Stimulated activated CD4-positive, alpha-beta T cell treated with anti-CD3 and anti-CD28 coated beads, Interleukin-2, amount 100 ng/mL, for 24 hours (primary cell): ENCODE measurements at places on chromosomes 2 and 18.

DNA sequence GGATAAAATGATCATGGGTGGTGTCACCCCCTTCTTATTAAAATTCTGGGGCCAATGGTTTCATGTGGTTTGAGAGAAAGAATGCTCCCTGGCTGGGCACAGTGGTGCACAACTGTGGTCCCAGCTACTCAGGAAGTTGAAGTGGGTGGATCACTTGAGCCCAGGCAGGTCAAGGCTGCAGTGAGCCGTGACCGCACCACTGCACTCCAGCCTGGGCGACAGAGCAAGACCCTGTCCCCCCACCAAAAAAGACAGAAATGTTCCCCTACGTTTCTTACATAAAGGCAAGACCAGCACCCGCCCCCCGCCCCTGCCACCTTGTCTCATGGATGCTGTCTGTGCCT is 53.0 kb upstream of the ID2 start:
- no peak for DNase-seq

- DNase-seq, result no peak
Measured at GRCh38 chr2:71710367-71711132, 257.2 kb downstream of the DYSF start.

DNA sequence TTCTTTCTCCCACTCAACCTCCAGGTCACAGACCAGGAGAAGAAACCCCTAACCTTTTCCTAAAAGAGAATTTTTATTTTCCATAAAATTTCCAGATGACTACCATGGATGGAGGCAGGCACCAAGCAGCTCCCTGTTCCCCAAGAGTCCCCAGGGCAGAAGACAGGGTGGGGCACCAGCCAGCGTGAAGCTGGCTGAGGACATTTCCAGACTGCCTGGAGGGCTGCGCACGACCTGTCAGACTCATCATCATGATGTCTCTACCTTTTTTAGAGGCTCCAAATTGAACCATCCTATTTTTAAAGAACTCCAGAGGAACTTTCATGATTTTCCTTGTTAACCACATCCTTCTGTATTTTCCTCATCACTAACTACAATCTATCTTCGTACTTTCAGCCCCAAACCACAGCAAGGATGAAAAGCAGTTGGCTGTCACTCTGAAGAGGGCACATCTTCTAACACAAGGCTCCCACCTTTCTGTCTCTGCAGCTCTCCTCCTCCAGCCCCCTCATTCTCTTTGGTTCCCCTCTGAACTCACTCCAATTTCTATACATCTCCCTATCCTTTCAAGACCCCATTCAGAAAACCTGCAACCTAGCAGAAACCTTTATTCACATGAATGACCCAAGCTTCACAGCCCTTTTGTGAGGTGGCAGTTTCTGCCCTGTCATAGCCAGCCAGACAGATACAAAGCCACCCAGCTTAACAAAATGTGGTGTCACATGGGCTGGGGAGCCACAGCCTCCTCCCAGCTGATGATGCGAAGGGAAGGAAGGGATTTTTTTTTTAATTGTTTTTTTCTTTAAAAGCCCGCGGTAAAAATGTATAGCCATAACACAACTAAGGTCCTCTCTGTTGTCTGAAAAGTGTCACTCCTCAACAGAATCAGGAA is 11.1 kb downstream of the AMMECR1L start:
- DNase-seq, result no peak

- DNase-seq, result peak; percentile 52
Measured at GRCh38 chr2:96143848-96144480, 1.3 kb downstream of the DUSP2 start.

- no peak for DNase-seq
Measured at GRCh38 chr2:74051504-74051903, 66.8 kb downstream of the TET3 start.

DNA sequence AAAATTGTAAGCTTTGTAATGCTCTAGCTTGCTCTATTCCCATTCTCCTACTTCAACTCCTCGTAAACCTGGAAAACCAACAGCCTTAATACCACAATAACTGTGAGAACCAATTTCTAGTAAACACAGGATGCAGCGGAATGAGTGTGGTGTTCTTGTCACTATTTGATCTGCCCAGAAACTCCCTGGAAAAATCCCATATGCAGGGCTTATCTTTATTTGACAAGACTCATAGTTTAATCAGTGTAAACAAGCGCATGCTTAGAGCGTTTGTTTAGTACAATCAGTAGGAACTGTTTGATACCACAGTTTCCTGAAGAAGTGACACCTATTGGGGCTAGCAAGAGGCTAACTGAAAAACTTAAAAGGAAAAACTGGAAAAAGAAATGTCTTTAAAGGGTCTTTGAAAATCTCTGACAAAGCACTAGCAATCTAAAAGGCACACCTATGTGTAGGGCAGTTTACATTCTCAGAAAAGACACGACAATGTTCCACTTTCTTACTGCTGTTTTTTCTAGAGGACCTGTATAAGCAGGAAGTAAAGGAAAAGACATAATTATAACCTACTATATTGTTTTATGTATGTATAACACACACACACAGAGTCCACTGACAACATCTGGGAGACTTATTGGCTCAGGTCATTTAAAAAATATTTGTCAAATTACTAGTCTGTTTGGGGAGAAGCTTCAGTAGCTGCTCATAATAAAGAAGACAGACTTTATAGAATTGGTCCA is 241.4 kb upstream of the KLHL14 start:
- no peak for DNase-seq

GRCh38 chr2:234081970-234082822 is 31.7 kb downstream of the SPP2 start:
- no peak for DNase-seq

GRCh38 chr2:150478200-150478974 is 9.1 kb downstream of the RND3 start:
- no peak for DNase-seq

DNA sequence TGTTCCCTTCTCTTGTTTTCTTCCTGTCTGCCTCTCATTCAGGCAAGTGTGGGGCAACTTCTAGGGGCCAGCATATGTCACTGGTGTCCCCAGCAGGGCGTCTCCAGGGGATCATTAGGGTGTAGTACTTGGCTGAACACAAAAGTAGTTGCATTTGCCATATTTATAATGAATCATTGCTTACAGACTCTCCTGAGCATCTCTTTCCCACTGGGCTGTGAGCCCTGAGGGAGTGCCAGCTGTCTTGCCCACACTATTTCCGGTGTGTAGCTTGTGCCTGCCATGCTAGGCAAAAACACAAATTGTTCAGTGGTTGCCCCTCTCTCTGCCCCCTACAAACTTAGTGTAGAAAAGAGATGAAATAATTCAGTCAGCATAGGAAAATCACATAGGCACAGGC is 40.8 kb upstream of the SCLY start:
- DNase-seq, result no peak

DNA sequence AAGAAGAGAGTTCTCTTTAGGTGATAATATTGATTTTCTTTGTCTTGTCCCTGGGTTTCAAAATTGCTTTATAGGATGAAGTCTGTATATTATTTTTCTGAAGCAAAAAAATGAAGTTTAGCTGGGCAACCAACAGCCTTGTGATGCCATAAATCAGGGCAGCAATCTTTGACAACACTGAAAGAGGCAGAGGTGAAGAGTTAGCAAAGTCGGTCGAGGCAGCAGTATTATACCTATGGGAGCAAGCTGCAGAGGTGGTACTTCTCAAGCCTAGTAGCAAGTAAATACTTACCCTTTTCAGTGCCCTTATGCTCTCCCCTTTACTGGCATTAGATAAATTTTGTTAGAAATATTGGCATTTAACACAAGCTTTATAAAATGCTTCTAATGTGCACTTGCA is 92.9 kb downstream of the NETO1 start:
- no peak for DNase-seq

DNA sequence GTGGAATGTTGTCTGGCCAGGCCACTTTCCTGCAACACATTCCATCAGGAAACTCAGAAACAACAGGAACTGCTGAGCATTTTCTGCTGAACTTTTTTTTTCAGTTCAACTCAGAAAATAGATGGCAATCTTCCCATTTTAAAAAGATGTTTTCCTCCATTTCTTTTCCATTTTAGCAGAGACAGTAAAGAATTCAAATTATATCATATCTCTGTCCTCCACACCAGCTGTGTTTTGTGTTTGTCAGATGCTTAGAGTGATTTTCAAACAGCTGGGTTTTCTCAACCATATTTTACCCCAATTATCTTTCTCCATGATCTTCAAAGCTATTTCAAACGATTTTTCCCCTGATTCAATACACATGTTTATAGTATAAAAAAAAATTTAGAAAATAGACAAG is 713.4 kb downstream of the LRRTM4 start:
- no peak for DNase-seq

DNA sequence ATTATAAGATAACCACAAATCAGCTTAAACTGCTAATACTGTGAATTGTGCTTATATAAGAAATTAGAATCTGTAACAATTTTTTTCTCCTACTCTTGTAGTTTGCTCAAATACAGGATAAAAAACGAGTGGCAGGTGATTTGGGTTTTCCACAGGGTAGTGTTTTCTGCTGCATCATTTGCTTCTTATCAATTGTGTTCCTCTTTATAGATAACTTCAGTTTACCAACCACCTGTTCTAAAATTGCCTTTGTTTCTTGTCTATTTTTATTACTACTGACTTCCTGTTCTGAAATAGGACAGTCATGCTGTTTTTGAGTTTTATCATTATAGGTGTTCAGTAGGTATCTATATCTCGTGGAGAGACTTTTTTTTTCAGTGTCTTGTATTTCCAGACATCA is 56.9 kb downstream of the MFSD6 start:
- DNase-seq, result no peak

DNA sequence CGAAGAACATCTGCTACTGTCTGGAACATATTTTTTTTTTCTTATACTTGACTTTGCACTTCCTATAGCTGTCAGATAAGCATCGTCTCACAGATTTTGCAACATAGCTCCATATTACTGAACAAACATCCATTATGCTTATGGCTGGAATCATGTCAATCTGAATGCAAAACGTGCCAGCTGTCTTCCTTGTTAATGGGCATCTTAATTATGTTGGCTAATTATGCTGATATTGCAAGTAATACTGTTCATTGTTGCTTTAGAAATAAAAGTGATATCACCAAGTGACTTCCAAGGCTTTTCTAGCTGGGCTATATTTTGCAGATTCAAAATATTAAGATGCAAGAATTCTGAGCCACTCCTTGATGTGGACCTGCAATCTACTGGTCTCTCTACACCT is 176.8 kb downstream of the ARL4C start:
- no peak for DNase-seq

- DNase-seq, result no peak
Measured at GRCh38 chr2:89829828-89830227, 1138.4 kb downstream of the RPIA start.

GRCh38 chr2:178006710-178007109 is 65.9 kb downstream of the PDE11A start:
- DNase-seq, result no peak

DNA sequence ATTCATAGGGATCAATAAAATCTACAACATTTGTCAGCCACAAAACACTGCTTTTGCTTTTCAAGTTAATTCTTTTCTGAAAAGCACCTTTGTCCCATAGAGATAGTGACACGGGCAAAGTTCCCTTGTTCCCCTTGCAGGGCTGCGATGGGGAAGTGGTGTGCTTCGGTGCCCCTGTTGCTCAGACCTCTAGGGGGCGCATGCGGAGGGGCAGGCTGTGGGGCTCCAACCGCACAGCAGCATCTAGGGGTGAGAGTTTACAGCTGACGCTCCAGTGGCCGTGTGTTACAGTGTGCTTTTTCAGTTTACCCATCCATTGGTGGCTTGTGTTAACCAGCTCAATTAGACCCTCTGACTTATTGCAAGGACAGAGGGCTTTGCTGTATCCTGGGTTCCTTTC is 1432.2 kb upstream of the ACVR2A start:
- no peak for DNase-seq

GRCh38 chr18:9898792-9899549 is 13.2 kb downstream of the TXNDC2 start:
- no peak for DNase-seq

DNA sequence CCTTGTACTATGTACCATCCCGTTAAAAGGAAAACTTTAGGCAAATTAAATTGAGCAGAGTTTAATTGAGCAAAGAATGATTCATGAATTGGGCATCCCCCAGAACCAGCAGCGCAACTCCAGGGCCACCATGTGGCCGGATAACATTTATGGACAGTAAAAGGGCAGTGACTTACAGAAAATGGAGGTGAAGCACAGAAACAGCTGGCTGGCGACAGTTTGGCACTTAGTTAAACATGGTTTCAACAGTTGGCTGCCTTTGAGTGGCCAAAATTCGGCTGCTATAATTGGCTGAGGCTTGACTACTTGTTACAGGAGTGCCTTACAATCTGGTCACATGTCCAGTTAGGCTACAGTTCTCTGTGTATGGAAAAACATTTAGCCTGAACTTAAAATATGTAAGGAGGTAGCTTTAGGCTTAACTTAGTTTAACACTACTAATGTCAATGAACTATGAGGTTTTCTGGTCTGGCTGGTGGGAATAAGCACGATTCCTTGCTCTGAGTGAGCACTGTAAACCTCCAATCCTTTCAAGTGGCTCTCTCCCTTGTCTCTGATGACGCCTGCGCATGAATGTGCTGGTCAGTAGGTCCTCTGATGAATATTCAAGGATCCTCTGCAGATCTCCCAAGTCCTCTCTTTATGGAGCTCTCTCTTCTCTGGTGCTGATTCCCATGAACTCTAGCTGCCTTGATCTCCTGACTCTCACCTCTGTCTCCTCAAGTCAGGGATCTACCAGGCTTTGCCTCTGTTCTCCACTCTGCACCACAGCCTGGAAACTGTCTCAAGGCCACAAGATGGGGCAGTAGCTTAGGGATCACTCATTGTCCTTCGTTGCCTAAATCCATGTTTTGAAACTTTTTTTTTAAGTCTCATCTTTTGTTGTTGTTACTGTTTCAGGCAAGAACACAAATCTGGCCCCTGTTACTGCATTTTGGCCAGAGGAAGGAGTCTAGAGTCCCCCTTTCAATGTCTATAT is 24.4 kb upstream of the RAB31 start:
- no peak for DNase-seq

DNA sequence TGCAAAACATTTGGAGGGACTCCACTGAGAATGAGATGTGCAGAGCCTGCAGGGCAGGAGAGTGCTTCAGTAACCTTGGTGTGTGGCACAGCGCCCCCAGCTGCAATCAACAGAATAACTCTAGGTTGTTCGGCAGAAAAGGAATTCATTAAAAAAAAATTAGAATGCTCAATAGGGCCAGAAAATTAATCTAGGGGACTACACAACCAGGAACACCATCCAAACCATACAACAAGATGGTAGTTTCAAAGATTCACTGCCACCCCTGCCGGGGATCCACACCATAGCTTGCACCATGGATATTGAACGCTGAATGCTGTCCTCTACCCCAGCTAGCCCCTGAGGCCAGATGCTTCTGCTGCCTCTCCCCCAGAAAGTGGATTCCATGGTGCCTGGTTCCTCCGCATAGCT is 50.1 kb downstream of the THUMPD2 start:
- peak; percentile 35 for DNase-seq
